ENCODE measurements at places on chromosomes 11 and 22.

GRCh38 chr11:68012843-68013610 is 2.9 kb downstream of the ALDH3B1 start:
- DNase-seq, result no peak

GRCh38 chr11:76285397-76286104 is 79.2 kb upstream of the WNT11 start:
- DNase-seq, result no peak

DNA sequence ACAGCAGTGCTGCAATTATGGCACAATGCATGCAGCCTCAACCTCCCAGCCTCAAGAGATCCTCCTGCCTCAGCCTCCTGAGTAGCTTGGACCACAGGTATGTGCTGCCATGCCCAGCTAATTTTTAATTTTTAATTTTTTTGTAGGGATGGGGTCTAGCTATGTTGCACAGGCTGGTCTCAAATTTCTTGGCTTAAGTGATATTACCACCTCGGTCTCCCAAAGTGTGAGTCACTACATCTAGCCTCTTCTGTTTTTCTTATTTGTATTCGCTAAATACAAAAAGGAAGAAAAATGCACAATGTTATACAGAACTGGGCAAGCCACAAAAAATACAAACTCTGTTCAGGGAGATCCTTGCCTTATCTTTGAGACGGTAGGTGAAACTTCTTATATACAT is 62.1 kb downstream of the DDI1 start:
- no peak for DNase-seq

DNA sequence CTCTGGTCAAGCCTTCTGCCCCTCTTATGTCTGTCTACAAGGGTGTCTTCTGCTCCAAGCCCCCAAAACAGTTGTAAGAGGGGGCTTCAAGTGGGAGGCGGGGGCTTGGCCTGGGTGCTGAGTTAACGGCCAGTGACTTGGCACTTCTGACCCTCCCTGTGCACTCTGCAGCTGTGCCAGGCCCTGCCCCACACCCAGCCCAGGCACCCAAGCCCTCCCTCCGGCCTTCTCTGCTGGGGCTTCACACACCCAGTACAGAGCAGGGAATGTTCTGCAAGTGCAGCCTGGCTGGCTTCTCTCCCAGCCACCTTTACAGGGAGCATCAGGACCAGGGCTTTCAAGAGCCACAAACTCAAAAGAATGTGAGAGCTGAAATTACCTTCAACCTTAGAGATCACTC is 3.8 kb downstream of the TMEM121B start:
- no peak for DNase-seq

DNA sequence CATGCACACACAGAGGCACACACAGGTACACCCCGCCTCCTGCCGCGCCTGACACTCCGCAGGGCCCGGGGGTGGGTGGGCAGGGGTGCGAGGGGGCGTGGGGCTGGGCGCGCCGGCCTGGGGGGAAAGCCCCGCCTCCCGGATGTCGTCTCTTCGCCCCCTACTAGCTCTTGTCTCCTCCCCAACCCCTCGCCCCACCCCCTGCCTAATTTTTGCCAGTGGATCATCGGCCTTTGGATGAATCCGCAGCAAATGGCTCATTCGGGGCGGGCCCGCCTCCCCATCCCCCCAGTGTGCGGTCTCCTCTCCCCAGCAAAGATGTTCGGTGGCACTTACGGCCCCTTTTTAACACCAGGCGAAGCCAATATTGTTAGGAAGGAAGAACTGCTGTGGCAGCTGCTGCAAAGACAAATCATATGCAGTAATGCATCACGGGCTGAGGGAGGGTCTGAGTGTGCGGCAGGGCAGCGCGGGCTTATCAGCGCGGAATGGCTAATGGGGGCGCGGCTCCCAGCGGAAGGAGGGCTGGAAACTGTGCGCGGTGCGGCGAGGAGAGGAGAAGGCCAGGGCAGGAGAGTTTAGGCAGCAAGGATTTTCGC is 13.4 kb upstream of the NECTIN1 start:
- no peak for DNase-seq

DNA sequence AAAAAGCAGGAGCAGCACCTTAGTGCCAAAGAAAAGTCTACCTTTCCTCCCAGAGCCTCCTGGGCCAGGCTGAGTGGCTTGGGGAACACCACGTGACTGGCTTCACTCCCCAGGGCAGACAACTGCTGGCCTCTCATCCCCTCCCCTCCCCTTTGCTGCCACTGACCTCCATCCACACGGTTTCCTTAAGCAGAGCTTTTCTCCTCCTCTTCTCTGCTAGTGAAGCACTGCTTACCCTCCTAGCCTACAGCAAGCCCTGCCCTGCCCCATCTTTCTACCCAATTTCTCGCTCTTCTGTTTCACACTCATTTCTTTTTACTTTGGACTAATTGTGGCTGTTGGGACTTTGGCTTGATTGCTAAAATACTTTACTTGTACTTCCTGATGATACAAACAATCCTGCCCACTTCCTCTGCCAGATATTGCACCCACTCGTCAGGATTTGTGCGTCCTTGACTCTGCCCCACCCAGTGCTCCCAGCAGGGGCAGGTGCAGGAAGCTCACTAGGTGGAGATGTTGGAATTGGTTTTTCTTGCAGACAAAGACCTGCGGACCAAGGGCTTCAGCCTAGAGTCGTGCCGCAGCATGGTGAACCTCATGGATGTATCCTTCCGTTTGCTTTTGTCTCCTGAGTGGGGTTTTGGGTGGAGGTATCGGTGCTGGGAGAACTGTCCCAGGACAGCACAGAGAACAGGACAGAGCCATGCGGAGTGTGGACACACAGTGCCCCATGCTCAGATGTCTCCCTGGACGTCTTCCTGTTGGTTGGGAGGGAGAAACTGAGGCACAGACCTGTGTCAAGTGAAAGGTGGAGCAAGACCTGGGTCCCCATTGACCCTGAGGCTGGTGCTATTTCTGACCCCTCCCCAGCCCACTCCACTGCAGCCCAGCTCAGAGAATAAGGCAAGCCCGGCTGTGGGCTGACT is 27.3 kb downstream of the CAPN1 start:
- DNase-seq, result no peak

DNA sequence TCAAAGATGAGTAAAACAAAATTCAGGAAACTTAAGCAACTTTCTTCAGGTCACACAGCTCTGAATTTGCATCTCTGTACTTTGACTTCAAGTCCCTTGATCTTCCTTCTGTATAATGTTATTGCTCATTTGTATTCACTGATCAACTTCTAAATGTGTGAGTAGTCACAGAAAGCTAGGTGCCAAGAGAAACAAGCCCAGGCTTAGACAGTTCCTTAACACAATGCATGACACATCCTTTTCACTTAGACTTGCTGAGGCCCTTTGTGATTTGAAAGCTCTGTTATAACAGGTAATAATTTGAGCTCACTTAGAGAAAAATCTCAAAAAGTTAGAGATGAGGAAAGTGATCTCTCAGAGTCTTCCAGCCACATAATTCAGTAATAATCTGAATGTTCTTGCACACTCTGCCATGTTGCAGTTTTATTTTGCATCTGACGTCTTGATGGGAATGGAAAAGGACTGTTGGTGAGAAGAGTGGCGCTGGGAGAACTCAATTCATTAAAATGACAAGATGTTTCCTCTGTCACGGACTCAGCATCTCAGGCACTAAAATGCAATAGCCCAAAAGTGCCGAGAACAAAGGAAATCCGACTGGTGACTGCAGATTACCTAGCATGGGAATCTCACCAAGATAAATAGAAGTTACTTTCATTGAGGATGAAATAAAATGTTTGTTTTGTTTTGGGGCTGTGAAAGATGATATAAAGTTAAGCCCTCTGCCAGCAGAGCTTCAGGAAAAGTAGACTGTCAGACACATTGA is 665.3 kb downstream of the OPCML start:
- DNase-seq, result no peak

GRCh38 chr11:60280412-60280811 is at the start of gene MS4A4A:
Gene MS4A4A, plus strand, starts transcription at chr11:60280666. Its CDS starts 10 bp downstream, at chr11:60280676.
- DNase-seq, result no peak

GRCh38 chr22:36293606-36294292 is 40.8 kb downstream of the APOL1 start:
- DNase-seq, result no peak

- no peak for DNase-seq
These were observed 40.5 kb upstream of the OR9Q1 start for GRCh38 chr11:57983191-57983590.

GRCh38 chr11:67505605-67506396 is 638 bp upstream of the PITPNM1 start:
- DNase-seq, result peak; percentile 57
